ENCODE measurements at places on chromosomes 11 and 22.
A peak's percentile ranks its signal among the peaks of the same experiment; 100 is the strongest.

DNA sequence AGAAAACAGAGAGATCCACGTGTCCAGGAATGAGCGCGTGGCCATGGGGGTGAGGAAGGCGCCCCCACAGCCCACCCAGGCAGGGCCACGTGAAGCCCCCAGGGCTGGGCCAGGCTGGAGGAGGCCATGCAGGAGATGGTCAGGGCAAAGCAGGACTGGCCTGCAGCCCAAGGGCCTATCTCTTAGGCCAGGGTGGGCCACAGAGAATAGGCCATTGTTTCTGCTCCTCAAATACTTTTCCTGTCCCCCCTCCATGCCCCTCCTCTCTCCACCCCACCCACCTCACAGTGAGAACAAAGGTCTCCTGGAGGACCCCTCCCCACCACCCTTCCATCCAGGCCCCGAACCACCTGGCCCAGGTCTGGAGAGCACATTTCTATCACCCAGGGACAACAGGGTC lies 8.3 kb upstream of the CDC42EP1 start:
- DNase-seq, result no peak

- DNase-seq, result no peak
These were observed 1.2 kb downstream of the CNIH2 start for GRCh38 chr11:66279092-66279734.

- DNase-seq, result no peak
These were observed 44.7 kb downstream of the DNAJC24 start for GRCh38 chr11:31414338-31414737.

DNA sequence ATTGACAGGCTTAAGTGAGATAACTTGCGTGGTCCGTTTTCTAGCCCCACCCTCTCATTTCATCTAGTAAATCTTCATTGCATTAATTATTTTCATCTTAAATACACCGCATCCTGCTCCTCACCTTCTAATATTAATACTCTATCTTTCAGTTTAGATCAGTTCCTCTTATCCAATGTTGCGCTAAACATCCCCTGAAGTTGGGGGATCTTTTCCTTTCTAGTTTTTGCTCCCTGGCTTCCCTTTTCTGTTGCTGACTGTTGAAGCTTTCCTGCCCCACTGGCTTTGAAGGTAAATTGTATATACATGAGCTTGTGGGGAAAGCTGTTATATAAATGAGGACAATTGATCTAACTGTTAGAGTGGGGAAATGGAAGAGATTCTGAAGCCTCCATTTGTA lies 7.2 kb downstream of the CAT start:
- no peak for DNase-seq

- no peak for DNase-seq
These were observed 10.6 kb upstream of the NXPE4 start for GRCh38 chr11:114606003-114606801.

DNA sequence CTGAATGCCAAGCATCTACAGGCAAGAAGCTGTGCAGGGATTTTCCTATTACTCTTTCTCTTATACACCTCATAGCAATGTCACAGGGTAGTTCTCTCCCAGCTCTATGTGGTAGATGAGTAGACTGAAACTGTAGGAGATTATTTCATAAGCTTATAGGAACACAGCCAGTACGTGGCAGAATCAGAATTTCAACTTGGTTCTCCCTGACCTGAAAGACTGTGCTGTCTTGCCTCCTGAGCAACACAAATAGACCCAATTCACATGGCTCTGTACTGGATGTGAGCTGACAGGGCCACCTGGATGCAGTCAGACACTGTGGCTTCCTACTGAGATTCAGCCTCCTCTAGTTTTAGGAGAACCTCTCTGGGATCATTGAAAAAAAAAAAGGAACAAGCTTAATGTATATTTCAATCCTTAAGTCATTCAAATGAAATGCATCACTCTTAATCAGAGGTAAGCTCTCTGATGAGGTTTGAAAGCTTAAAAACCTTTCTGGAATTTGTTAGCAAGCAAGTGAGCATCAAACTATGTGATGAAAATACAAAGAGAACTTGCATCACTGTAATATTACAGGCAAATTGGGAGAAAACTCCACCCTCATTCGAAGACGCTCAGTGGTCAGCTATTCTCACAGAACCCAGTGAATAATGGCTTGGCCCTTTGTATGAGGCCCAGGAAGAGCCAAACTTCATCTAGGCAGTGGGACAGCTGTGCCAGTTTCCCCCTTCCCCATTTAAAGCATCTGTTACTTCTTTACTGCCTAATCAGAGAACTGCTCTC lies 1039.3 kb downstream of the NTM start:
- no peak for DNase-seq

DNA sequence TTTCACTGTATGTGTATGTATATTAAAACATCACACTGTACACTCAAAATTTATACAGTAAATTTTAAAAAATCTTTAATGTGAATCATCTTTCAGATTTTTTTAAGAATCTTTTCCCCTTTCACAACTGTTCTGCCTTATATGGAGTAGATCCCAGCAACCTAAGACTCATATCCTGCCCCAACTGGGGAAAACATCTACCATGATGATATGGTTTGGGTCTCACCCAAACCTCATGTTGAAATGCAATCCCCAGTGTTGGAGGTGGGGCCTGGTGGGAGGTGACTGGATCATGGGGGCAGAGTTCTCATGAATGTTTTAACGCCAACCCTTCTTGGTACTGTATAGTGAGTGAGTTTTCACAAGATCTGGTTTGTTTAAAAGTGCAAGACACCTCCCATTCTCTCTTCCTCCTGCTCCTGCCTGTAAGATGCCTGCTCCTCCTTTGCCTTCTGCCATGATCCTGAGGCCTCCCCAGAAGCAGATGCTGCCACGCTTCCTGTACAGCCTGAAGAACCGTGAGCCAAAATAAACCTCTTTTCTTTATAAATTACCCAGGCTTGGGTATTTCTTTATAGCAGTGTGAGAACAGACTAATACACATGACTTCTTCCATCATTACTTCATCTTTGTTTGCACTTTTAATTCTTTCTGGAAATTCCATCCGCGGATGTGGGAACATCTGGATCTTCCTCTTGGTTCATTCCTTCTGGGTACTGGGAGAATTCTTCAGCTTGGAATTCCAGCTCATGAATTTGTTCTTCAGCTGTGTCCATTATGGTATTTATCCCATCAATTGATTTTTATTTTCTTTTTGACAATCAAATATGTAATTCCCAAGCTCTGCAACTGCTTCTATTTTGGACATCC lies 36.9 kb downstream of the LINC01488 start:
- peak; percentile 80 for DNase-seq

DNA sequence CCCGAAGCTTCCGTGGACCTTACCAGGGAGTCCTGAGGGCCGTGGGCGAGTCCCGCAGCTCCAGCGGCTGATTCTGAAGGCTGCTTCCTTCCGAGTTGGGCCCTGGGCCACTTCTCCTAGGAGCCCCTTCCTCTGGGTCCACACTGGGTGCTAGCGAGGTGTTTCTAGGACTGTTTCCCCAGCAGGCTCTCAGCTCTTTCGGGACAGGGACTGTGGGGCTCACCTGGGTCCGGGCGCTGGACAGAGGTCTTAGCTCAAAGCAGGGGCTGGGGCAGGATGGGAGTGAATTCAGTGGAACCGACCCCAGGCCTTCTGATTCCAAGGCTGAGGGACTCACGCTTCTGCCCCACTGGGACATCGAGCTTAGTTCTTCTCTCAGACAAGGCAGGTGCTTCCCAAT lies 29.3 kb upstream of the CSNK1E start:
- DNase-seq, result no peak

All from AG09309 (cell line).